ENCODE measurements at places on chromosomes 16 and 17.

GRCh38 chr17:58402679-58403078 lies 14.7 kb downstream of the RNF43 start:
- peak; percentile 14 for DNase-seq

DNA sequence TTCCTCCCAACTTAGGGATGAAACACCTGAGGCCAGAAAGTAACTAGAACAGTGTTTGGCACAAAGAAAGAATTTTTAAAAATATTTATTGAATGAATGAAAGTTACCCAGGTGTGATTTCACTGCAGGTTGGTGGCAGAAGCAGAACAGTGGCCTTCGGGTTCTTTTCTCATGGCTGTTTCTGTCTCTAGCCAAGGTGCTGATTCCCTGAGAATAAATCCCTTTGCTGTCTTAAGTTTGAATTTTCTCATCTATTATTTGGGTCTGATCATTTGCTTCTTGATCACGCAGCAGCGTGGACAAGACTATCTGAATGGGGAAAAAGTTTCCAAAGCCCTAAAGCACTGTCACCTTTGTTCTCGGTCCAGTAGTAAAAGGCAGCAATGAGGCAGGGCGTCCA lies 73.1 kb upstream of the KIFC3 start:
- DNase-seq, result no peak

DNA sequence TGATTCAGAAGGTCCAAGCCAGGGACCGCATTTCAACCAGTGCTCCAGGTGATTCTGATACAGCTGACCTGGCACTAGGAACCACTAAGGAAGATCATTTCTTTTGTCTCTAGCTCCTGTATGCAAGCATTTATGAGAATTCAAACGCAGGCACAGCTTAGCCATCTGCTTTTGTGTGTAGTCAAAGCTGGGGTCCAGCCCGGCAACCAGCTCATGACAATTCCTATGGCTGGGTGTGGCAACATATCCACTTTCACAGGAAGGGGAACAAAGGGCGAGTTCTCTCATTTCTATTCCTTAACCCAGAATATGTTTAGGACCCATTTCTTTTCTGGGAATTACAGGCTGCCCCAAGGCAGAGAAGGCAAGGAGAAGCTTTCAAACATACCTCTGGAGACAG lies 27.3 kb upstream of the COG7 start:
- no peak for DNase-seq

- DNase-seq, result peak; percentile 86
Observed at GRCh38 chr17:17921192-17922069, 50.8 kb downstream of the TOM1L2 start.

GRCh38 chr16:75952124-75952523 lies 225.8 kb upstream of the CPHXL start:
- no peak for DNase-seq

- peak; percentile 68 for DNase-seq
Observed at GRCh38 chr16:610513-611381, 20.0 kb upstream of the WFIKKN1 start.

DNA sequence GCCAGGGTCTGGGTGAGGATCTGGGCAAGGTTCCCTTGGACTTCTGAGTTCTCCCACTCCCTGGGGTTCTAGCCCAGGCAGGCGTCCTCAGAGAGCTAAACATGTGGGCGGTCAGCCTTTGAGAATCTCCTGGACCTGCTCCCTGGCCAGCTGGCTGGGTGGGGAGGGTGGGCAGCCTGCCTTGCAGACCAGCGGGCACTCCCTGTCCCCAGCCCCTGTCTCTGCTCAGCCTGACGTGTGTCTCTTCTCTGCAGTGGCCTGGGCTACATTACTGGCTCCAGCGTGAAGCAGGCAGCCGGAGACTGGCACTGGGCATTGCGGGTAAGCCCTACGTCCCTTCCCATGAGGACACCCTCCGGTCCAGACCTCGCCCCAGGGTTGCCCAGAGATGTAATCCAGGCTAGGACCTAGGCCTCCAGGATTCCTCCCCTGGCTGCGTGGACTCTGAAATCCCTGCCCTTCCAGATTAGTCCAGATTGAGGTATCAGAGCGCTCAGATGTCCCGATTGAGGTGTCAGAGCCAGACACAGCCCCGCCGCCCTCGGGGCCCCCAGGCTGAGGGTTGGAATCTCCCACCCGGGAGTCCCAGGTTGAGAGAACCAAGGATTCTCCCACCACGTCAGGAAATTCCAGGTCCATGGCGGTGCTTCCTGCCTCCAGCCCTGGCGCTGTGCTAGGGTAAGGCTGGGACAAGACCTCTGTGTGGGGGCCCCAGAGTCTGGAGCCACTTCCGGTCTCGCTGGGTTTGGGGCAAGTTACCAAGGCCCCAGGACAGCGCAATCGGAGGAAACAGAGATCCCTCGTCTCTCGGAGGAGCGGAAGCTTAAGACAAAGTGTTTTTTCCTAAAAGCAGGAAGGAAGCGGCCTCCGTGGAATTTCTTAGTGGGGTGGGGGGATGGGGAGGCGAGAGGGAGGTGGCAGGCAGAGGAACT lies 24.1 kb downstream of the MYBBP1A start:
- no peak for DNase-seq

- no peak for DNase-seq
Observed at GRCh38 chr17:75854881-75855309, 240 bp downstream of the WBP2 start.

GRCh38 chr17:33375783-33376182 lies 82.7 kb upstream of the ASIC2 start:
- no peak for DNase-seq

GRCh38 chr17:12982224-12982623 lies 35.6 kb downstream of the ELAC2 start:
- no peak for DNase-seq

DNA sequence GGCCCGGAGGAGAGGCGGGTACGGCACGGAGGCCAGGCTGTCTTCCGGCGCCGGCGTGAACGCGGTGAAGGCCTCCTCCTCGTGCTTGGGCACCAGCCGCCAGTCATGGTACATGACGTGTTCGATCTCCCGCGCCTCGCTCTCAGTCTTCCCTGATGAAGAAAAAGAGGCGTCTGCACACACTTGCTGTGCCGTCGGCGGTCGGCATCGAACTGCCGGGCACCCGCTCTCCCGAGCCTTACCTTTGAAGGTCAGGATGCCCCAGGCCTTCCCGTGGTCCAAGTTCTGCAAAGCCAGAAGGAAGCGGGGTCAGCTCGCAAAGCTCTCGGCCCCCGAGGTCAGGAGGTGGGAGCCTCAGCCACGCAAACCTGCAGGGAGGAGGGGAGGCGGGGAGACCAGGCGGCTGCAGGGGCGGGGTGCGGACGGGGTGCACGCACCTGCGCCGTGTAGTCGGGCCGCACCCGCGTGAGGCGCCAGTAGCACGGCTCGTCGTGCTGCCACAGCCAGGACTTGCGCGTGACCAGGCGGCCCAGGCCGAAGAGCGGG lies at the start of gene EME2:
Gene EME2 (plus strand): TSS at position 449 of the 546 bp plus-strand sequence. CDS start 418 bp downstream, outside the sequence.
- no peak for DNase-seq

GRCh38 chr17:43338886-43339516 lies 59.8 kb upstream of the ARL4D start:
- no peak for DNase-seq
